NCI-H1436 treated with DMSO at 0.1 percent for 48 hours (cell line): ENCODE measurements at places on chromosomes 3 and 15.

DNA sequence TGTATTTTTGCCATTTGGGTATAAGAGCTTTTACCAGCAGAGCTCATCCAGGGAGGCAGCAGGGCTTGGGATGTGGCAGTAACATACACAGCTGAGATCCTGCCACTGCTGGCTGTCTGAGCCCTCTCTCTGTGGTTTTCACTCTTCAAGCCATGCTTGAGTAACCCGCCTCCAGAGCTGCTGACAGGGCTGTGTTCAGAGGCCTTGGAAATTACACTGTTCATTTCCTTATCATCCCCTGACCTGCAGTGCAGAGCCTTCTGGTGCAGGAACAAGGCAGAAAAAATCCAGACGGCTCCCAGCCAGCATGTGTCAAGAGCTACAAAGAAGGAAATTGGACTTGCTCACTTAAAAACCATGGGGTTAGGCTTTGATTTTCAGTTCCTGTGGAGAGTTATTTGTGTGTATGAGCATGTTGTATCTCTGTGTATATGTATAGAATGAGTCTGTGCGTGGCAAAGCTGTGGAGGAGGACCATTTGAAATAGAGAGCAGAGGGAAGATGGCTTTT is 47.0 kb downstream of the ZNF609 start:
- DNase-seq, result no peak

GRCh38 chr3:57078635-57079473 is 18.4 kb downstream of the SPATA12 start:
- no peak for DNase-seq

GRCh38 chr3:102237181-102237580 is 197.6 kb upstream of the ZPLD1 start:
- DNase-seq, result no peak

GRCh38 chr3:183033746-183034145 is 53.4 kb upstream of the DCUN1D1 start:
- no peak for DNase-seq

DNA sequence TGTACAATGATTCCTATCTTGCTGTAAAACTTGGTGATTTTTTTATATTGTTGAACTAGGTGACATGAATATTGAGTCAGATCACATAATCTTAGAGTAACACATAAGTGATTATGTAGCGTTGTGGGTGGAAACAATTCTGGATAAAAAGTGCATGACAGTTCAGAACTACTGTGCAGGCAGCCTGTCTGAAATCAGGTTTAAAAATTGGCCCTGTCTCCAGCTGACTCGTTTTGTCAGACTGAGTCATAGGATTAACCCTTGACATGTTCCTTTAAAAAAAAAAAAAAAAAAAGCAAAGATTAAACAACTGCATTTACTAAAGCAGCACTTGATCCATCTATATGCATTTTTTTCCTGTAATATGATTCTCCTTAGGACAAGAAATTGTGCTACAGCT is 160.0 kb upstream of the CGNL1 start:
- DNase-seq, result no peak

- no peak for DNase-seq
Measured at GRCh38 chr3:138066383-138066782, 49.0 kb downstream of the DZIP1L start.
